Activated CD4-positive, CD25-positive, alpha-beta regulatory T cell treated with anti-CD3 and anti-CD28 coated beads, Interleukin-2, amount 50 U/mL, for 72 hours (primary cell): ENCODE measurements at places on chromosomes 11 and 22.

DNA sequence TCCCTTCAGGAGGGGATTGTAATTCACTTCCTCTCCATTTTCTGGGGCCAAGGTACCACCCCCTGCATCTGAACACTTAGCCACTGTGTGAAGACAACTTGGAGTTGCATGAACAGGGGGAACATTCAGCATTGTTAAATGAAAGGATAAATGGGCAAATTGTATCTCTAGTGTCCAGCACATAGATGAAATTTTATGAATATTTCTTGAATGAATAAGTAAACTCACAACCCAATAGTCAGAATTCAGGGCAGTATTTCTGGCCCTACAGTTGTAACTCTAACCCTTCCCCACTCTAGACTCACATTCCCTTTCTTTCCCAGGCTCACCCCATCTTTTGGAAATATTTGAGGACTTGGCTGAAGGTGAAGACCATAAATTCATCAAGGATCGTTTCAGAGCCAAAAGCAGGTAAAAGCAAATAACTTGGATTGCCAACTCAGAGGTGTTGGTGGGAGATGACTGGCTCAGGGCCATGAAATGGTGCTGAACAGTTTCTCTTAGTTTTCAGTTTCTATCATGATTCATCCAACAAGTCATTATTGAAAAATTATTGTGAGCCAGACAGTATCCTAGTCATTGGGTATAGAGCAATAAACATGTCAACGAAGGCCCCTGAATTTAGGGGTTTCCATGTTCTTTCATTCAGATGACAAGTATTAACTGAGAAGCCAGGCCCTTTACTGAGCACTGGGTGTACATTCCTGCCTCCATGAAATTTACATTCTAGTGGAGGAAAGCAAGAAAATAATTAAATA lies 33.3 kb upstream of the ZC3H12C start:
- DNase-seq, result no peak

- DNase-seq, result no peak
Observed at GRCh38 chr11:19458721-19459120, 218.0 kb upstream of the E2F8 start.

- no peak for DNase-seq
Observed at GRCh38 chr11:110374921-110375320, 54.8 kb upstream of the FDX1 start.

GRCh38 chr22:43878831-43879550 lies 12.8 kb downstream of the PNPLA5 start:
- DNase-seq, result no peak

- no peak for DNase-seq
Observed at GRCh38 chr11:62445314-62445740, 26.5 kb downstream of the SCGB1A1 start.

DNA sequence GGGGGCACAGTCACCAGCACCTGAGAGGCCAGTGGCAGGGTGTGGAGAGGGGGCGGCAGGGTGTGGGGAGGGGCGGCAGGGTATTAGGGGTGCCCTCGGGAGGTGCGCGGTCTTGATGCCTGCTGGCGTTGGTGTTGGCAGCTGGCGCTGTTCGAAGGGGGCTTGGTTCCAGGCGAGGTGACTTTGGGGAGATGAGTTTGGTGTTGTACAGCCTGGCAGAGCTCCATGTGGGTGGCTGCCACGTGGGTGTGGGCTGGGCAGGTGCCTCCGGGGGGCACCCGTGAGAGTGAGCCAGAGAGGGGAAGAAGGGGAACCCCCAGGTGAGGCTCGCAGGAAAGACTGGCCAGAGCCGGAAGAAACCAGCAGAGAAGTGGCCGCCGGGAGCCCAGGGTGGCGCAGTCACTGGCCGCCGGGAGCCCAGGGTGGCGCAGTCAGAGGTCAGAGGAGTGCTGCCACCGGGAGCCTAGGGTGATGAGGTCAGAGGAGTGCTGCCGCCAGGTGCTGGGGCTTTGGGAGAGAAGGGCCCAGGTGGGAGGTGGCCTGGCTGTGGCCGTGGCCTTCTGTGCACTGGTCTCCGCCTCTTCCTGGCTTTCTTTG lies 44.7 kb downstream of the MUC6 start:
- no peak for DNase-seq

- DNase-seq, result no peak
Observed at GRCh38 chr11:108854346-108854745, 189.5 kb downstream of the DDX10 start.

GRCh38 chr22:42608823-42609361 lies 5.8 kb downstream of the POLDIP3 start:
- DNase-seq, result no peak

- DNase-seq, result no peak
Observed at GRCh38 chr11:32571039-32571438, 12.6 kb upstream of the EIF3M start.

GRCh38 chr11:46348566-46349401 lies 1.5 kb downstream of the DGKZ start:
- peak; percentile 50 for DNase-seq

- DNase-seq, result no peak
Observed at GRCh38 chr11:4577761-4578160, 3.8 kb upstream of the OR52I2 start.

DNA sequence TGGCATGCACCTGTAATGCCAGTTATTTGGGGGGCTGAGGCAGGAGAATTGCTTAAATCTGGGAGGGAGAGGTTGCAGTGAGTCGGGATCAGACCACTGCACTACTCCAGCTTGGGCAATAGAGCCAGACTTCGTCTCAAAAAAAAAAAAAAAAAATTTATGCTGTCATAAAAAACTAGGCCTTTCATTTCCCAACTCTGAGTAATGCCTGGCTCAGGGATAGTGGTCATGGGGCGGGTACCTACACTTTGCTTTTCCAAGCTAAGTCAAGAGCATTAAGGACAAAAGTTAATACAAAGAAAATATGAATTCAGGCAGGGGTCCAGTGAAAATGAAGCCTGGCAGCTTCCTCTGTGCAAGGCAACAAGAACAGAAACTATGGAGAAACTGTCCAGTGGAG lies 16.3 kb downstream of the CPSF7 start:
- DNase-seq, result no peak

DNA sequence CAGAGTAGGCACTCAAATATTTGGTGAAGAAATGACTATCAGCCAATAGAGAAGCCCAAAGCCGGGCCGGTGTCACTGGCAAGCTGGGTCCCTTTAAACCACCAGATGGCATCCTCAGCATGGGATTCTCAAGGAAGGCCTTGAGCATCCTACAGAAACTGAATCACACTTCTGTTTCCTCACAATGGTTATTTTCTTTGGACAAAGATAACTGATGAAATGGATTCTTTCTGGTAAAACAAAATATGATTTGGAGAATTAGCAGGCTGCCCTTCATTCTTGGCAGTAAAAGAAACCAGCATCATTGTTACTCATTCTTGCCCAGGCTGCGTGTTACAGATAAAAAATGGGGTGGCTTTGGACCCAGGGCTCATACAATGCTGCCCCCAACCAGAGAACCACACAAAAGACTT lies 30.3 kb upstream of the ASPHD2 start:
- DNase-seq, result no peak

GRCh38 chr22:45892681-45893461 lies 84.1 kb downstream of the WNT7B start:
- no peak for DNase-seq

GRCh38 chr11:17606233-17607082 lies 59.4 kb downstream of the OTOG start:
- DNase-seq, result no peak

DNA sequence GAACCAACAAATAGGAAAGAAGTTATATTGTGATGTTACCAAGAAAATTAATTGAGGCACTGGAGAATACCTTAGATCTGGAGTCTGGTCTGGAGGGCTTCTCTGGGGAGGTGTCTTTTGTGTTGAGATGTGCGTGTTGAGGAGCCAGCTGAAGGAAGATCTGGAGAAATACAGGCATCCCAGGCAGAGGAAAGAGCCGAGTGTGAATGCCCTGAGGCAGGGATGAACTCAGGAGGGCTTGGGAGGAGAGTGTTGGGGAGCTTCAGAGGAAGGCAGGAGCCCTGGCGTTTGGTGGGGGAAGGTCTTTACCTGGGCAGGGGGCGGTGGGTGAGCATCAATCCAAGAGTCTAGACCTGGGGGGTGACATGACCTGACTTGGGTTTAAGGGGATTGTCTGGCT lies 13.1 kb downstream of the SYNGR1 start:
- DNase-seq, result no peak

- DNase-seq, result no peak
Observed at GRCh38 chr11:123062892-123063825, 1.2 kb upstream of the HSPA8 start.

GRCh38 chr22:27730641-27731433 lies 70.7 kb downstream of the MN1 start:
- DNase-seq, result no peak

DNA sequence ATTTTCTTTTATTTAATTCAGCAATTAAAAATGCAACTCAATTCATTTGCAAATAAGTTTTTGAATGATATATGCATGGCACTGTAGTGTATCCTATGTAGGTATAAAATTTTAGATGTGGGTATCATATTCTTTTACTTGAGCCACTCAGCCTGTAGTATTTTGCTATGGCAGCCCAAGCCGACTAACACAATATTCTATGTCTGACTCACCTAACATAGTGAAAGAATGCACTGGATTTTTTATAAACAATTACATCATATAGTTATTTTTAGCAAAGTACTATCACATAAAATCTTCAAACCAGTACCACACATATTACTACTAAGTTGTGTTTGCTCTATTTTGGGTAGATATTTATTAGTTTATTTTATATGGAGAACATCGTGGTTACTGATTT lies 21.9 kb upstream of the GRIA4 start:
- DNase-seq, result no peak

GRCh38 chr22:44894782-44895181 lies 115.0 kb downstream of the PHF21B start:
- peak; percentile 19 for DNase-seq

DNA sequence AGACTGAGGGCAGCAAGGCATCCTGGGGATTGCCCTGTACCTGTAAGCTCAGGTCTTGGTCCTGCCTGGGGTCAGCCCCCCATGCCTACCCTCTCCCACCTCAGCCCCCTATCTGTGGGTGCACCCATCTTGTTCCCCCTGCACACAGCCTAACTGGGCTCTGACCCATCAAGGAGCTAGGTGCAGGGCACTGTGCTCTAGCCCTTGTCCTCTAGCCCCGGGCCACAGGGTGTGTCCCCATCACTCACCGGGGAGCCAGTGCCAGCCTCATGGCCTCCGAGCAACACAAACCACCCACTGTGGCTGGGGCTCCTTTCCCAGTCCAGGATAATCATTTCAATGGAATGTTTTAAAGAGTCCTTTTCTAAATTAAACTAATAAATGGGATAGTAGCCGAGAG lies 293.9 kb upstream of the PLET1 start:
- DNase-seq, result no peak

DNA sequence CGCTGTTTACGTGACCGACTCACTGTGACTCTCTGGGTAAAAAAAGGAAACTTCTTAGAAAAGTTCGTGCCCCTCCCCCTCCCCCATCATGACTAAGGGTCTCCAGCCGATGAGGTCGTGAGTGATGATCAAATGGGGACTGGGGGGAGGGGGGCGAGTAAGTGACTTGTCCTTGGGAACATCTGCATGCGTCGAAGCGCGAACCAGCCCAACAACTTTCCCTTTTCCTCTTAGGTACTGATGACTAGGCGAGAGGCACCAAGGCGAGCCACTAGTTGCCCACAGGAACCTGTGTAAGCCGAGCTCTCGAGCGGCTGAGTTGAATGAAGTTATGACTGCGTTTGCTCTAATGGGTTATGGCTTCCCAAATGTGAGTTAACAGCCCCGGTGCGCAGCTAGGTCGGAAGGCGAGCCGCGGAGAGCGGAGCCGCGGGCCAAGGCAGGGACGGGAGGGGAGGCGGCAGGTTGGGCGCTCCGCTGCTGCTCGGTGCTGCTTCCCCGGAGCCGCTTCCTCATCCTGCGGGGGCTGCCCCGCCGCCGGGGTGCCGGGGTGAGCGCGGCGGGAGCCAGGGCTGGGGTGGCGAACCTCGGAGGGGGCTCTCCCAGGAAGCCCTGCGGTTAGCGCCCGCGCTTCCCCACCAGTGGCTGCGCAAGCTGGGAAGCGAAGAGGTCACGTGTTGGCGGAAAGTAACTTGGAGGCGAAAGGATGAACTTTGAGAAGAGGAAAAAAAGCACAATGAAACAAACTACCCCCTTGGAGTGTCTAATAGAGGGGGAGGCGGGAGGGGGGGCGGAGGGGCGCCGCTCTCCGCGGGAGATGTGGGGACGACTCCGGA lies 22.1 kb upstream of the BDNF start:
- no peak for DNase-seq

GRCh38 chr11:43852057-43852636 lies 28.5 kb upstream of the ALKBH3 start:
- peak; percentile 51 for DNase-seq

GRCh38 chr22:31327806-31328543 lies 18.2 kb downstream of the PATZ1 start:
- DNase-seq, result no peak

DNA sequence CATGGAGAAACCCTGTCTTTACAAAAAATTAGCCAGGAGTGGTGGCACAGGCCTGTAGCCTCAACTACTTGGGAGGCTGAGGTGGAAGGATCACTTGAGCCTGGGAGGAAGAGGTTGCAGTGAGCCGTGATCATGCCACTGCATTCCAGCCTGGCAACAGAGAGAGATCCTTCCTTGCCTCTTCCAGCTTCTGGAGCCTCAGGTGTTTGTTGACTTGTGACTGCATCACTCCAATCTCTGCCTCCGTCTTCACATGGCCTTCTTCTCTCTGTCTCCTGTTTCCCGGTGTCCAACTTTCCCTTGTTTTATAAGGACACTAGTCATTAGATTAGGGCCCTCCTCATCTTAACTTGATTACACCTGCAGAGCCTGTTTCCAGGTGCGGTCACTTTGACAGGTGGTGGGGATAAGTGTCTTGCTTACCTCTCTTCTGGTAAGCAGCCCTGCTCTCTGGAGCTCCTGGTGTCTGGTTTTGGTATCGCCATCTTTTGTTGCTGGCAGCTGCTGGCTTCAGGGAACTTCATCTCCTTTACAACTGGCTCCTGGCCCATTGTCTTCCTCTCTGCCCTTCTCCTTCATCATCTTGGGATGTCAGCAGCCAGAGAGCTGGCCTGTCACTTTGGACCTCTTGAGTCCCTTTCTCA lies 8.2 kb upstream of the USP2 start:
- DNase-seq, result no peak
